Activated CD4-positive, alpha-beta memory T cell treated with anti-CD3 and anti-CD28 coated beads for 36 hours (primary cell): ENCODE measurements at places on chromosomes 16 and 17. TPM values are rescaled to one million over a fixed set of nuclear protein-coding genes. Genes with fewer than 3 reads are reported as not detected.

The ABCA5 gene
- 12.8 TPM for total RNA-seq

DNA sequence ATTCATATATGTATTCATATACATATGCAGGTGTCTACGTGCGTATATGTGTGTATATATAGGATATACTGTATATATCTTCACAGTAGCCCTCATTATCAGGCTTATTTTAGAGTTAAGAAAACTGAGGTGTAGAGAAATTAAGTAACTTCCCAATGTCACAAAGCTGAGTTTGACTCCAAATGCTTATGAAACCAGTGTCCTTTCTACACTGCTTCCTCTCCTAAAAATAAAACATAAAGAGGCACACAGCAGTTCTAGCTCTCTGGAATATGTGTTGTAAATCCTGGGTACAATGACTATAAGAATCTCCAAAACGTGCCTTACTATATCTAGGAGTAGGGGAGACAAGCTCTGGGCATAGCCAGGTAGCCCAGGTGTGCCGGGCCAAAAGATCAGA is 40.0 kb upstream of the CCL1 start:
- DNase-seq = no peak

The NACA2 gene
- total RNA-seq = not detected

DNA sequence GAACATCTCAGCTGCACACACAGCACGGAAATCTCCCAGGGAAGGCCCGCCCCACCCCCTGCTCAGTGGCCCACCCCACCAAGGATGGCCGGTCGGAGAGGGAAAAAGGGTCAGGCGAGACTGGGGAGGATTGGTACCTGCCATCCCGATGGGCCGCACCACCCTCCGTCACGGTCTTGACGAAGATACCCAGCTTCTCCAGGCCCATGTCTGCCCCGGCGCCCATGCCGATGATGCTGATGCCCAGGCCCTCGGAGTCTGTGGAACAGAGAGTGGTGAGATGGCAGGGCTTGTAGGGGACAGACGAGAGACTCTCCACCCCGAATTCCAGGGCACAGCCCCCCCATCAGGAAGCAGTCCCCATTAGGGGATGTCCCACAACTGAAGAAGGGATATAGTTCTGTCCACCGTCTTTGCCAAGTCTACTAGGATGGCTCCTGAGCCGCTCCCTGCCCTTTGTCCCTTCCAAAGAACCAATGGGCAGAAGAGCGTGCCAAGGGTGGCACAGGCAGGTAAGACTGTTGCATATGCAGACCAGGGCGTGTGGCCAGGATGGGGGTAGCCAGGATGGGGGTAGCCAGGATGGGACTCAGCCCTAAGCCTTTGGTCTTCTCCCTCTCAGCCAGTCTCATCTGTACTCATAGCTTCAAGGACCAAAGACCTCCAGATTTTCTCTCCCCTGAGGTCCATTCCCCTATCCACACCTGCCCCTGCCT is 6.9 kb downstream of the PPP1R9B start:
- no peak for DNase-seq

DNA sequence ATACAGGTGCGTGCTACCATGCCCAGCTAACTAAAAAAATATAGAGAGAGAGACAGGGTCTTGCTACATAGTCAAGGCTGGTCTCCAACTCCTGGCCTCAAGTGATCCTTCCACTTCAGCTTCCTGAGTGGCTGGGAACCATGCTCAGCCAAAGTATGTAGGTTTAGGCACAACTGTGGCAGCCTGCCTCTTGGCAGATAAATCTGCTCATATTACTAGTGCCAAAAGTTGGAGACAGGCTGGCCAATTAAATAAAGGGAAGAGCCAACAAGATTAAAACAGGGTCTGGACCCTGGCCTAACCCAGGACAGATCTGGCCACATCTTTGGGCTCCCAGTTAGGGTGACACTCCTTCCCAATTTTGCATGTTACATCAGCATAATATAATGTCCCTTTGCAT is 151.7 kb downstream of the CBLN1 start:
- no peak for DNase-seq

GRCh38 chr16:86926181-86927094 is 348.1 kb downstream of the FOXL1 start:
- no peak for DNase-seq
